ENCODE measurements at places on chromosomes 7 and 10.

- no peak for DNase-seq
Observed at GRCh38 chr7:158876984-158877383, 20.6 kb downstream of the DYNC2I1 start.

- DNase-seq, result no peak
Observed at GRCh38 chr10:107037192-107038122, 127.0 kb downstream of the SORCS1 start.

- no peak for DNase-seq
Observed at GRCh38 chr7:94897541-94897940, 9.9 kb upstream of the PPP1R9A start.

DNA sequence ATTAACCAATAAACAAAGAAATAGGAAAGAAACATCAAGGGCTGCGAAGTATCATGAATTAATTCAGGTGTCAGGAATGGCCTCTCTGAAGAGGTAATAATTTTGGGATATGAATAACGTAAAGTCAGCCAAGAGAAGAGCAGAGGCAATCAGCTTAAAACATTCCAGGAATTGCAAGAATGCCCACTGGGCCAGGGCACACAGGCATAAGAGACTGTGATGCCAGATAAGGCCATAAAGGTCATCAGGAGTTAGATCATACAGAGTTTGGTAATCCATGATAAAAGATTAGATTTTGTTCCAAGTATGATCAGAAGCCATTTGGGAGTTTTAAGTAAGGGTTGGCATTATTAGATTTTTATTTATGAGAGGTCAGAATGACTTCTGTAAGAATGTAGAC lies 53.2 kb upstream of the ABCB4 start:
- no peak for DNase-seq

GRCh38 chr10:72292223-72292691 lies 18.5 kb downstream of the DDIT4 start:
- no peak for DNase-seq

- DNase-seq, result no peak
Observed at GRCh38 chr7:36723951-36724664, at the start of gene AOAH. TSS of gene AOAH (minus strand) at chr7:36724494. CDS start at chr7:36724148, 346 bp downstream.

DNA sequence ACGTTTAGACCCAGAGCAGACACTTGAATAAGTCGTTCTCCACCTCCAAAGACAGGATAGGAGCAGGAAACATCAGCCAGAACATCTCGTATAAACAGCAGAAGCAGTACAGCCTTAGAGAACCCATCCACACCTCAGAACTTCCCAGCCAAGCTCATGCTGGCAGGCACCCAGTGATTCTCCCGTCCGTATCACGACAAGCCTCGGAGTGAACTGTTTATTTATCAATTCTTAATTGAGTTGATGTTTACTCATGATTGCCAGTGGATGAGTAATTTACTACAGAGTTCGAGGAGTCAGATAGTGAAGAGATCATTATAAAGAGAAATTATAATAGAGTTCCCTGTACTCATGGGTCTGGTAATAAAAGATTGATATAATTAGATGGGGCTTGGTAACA lies 811.5 kb downstream of the LRMDA start:
- DNase-seq, result no peak

DNA sequence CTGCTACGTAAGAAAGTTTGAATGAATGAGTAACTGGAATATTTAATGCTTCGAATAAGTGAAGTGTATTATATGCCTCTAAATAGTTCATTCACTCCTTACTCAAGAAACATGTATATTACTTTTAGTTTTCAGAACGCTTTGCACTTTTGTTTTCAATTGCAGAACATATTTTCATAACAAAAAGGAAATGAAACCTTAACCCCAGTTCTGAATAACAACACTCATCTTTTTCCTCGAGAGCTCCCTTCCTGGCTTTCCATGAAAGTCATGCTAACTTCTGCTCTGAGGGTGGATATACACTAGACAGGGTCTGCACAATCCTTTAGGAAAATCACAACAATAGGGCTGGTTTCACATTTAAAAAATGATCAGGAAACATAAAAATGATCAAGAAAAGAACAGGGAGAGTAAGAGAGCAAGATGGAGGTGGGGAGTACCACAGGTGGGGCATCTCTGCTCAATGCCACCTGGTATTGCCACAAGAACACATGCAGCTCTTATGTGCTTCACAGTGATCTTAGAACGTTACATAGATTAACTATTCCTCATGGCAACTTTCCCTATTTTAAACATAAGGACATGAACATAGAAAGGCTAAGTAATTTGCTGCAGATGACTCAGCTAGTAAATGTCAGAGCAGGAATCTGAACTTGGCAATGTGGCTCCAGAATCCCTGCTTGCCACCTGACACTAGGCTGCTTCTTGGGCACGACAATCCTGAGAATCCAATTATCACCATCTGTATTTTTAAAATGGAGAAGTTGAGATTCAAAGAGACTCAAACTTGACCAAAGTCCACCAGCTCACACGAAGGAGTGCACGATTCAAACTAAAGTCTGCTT lies 219.5 kb upstream of the AOAH start:
- no peak for DNase-seq

- no peak for DNase-seq
Observed at GRCh38 chr10:80468806-80469421, 14.8 kb downstream of the TSPAN14 start.

DNA sequence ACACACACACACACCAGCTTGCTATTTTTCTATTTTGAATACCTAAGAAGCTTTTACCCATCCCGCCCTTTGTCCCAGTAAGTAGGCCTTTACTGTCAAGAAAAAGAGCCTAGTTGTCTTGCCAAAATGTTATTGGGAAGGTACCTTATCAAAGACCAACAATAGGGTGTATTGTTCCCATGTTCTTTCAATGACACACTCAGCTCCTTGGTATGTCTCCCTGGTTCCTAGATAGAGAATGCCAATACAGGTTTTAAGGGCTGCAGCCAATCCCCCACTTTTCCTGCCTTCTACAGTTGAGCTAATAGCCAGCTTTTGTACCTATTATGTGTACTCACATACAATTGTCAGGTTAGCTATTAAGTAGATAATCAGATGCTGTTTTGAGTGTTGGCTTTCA lies 92.0 kb upstream of the LRRTM3 start:
- no peak for DNase-seq

- no peak for DNase-seq
Observed at GRCh38 chr10:120503689-120504088, 46.7 kb downstream of the PLPP4 start.

DNA sequence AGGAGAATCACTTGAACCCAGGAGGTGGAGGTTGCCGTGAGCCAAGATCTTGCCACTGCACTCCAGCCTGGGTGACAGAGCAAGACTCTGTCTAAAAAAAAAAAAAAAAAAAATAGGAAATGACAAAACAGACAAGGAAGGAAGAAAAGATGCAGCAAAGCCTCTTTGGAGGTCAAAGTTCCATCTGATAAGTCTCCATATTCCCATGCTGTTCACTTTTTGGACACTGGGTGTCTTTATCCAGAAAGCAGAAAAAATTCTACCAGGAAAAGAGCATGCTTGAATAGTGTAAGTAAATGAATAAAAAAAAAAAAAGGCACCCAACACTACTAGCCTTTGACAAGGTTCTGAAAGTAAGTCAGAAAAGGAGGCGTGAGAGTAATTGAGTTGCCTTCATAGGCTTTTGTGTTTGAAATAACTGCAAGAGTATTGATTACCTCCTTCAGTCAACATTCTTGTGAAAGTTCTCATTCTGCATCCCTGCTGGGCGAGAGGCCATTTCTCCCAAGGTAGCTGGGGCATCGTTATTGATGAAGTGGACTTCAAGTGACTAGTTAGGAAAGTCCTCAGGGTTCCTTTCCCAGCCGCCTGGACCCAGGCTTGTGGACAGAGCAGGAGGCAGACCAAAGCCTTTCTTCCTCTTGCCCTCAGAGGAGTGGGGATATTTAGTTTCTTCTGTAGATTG lies 133.3 kb upstream of the KIF5B start:
- DNase-seq, result no peak

- no peak for DNase-seq
Observed at GRCh38 chr10:62050346-62050892, 148.9 kb downstream of the ARID5B start.

- no peak for DNase-seq
Observed at GRCh38 chr7:95470452-95470851, 15.3 kb upstream of the ASB4 start.

DNA sequence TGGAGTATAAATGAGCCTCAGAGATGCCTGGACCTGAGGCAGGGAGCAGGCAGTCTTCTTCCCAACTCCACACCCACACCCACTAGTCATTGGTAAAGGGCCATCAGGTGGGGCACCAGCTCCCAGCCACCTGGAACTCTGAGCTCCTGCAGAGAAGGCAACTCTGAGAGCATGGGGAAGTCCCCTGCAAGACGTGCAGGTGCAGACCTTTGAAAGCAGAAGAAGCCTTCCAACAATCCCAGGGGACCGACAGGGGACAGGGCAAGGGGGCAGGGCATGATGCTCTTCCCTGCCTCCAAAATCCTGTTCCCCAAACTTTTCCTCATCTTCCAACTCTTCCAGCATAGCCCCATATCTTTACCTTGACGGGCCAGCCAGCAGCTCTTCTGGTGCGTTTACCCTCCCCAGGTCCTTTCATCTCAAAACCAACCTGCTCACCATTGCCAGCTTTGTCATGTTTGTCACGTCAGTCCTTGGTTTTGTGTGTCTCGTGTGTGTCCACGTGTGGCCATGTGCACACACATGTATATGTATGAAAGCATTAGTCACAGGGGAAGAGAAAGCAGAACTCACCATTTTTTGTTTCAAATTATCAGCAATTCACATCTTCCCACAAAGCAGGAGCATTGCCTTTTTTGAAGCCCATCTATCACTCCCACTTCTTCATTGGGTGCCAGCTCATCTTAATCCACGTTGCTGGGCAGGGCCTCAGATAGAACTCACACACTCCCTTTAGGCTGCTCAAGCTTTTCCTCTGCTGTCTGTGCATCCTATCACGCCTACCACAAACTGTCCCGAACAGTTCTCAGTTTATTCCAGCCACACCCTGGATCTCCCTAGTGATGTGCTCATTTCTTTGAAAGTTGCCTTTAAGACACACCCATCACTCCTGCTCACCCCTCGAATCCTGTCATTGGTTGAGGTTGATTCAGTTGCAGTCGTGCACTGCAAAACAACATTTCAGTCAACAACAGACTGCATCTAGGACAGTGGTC lies 41.0 kb upstream of the AMPH start:
- DNase-seq, result no peak

Data from GM04503 (cell line).